ENCODE measurements at places on chromosomes 7 and 10. TPM values are rescaled to one million over a fixed set of nuclear protein-coding genes. Genes with fewer than 3 reads are reported as not detected.
A peak's percentile ranks its signal among the peaks of the same experiment; 100 is the strongest.

DNA sequence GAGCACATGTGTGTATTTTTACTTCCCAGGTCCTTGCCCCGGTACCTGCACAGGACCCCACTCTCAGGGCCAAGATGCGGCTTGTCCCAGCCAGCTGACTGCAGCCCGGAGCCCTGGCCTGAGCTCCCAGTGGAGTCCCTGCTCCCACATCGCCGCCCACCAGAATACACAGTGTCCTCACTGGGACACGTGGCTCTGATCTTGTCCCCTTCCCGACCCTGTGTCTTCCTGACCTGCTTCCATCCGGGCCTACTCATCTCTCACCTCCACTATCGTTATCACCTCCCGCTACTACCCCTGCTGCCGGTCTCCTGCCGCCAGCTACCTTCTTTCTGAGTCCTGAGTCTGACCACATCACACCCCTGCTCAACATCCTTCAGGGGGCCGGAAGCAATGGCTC is 146.3 kb upstream of the CHST15 start:
- no peak for DNase-seq
- H3K27me3 ChIP-seq, result no peaks in the 10 kb centered on the region
- H3K27ac ChIP-seq, result no peak overlapping the region
- no peaks in the 10 kb centered on the region for H3K4me1 ChIP-seq
- no peak overlapping the region for H3K4me3 ChIP-seq

DNA sequence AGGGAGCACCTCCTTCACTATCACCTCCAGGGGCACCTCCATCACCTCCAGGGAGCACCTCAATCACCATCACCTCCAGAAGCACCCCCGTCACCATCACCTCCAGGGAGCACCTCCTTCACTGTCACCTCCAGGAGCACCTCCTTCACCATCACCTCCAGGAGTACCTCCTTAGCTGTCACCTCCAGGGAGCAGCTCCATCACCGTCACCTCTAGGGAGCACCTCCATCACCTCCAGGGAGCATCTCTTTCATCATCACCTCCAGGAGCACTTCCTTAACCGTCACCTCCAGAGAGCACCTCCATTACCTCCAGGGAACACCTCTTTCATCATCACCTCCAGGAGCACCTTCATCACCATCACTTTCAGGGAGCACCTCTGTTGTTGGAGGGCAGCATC is 103.0 kb downstream of the DNAJB6 start:
- DNase-seq, result no peak
- H3K27me3 ChIP-seq, result peaks cover 12% of the 10 kb centered on the region
- peaks cover 3% of the 10 kb centered on the region for H3K4me1 ChIP-seq
- H3K27ac ChIP-seq, result peak overlapping the region; percentile 72
- no peaks in the 10 kb centered on the region for H3K36me3 ChIP-seq
- H3K4me3 ChIP-seq, result peak overlapping the region; percentile 12

DNA sequence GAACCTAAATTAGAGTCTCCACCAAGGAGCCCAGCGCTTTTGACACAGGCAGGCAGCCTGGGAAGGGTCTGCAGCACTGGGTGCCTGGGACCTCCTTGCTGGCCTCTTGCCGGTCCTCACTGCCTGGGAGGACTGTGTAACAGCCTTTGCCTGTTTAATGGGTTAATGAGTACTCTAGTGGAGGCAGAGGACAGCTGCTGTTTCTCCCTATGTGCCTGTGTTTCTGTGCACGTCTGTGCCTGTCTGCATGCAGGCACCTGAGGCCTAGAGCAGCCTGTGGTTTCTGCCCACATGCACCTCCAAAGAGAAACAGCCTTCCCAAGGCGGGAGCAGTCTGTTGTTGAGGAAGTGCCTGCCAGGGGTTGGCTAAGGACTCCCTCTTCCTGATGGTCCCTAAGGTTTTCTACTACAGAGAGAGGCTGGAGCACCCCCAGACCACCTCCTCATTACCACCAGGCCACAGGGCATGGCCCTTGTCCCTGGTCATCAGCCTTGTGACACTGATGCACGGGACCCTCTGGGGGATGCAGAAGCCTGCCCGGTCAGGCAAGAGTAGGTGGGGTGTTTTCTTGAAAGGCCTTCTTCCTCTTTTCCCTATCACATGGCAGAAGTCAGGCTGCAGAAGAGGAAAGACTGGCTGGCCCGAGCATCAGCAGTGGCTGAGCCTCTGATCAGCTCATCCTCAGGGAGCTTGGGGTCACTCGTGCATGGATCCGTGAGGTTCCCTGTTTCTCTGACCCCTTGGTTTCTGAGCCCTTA is 14.2 kb downstream of the SLC29A3 start:
- H3K4me1 ChIP-seq, result no peaks in the 10 kb centered on the region
- DNase-seq, result no peak
- H3K27me3 ChIP-seq, result no peaks in the 10 kb centered on the region
- no peak overlapping the region for H3K27ac ChIP-seq

- DNase-seq, result no peak
- H3K27me3 ChIP-seq, result no peaks in the 10 kb centered on the region
- H3K4me3 ChIP-seq, result no peak overlapping the region
- no peaks in the 10 kb centered on the region for H3K4me1 ChIP-seq
- no peaks in the 10 kb centered on the region for H3K36me3 ChIP-seq
- H3K27ac ChIP-seq, result no peak overlapping the region
Observed at GRCh38 chr7:151806952-151807775, 69.8 kb downstream of the PRKAG2 start.

DNA sequence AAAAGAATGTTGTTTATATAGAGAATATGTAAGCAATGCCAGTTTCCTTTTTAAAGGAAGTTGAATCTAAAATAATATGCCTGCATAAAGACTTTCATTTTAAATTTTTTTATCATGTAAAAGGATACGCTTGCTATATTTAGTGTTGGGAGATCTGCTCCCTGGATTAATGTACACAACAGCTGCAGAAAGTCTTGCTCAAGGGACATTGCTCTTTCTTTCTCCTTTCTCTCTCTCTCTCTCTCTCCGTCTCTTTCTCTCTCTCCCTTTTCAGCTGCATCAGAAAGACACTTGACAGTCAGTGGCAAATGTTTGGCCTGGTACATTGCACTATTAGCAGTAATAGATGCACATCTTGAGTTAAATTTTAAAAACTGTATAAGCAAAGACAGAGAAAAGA is 739 bp downstream of the MYPN start:
- no peaks in the 10 kb centered on the region for H3K4me1 ChIP-seq
- no peak overlapping the region for H3K4me3 ChIP-seq
- DNase-seq, result no peak
- H3K27ac ChIP-seq, result no peak overlapping the region
- H3K36me3 ChIP-seq, result no peaks in the 10 kb centered on the region

GRCh38 chr7:107785926-107786325 is 17.1 kb downstream of the SLC26A3 start:
- no peaks in the 10 kb centered on the region for H3K36me3 ChIP-seq
- peaks cover 20% of the 10 kb centered on the region for H3K4me1 ChIP-seq
- no peak overlapping the region for H3K27ac ChIP-seq
- DNase-seq, result no peak

DNA sequence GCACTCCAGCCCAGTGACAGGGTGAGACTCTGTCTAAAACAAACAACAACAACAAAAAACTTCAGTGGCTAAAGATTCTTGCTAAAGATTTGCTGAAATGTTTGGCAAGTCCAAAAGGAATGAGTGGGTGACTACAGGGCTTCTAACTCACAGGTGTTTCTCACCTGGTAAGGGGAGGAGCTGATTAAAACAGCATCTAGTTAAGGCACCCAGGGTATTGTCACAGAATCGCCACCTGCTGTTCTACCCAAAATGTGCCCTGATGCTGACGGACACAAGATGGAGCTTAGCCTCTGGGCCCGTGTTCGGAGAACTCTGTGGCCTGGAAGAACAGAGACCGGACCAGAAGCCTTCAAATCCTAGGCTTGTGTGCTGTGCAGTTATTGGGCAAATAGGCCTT is 336.0 kb upstream of the GALNT17 start:
- DNase-seq, result no peak
- peaks cover 5% of the 10 kb centered on the region for H3K36me3 ChIP-seq
- no peaks in the 10 kb centered on the region for H3K27me3 ChIP-seq
- H3K27ac ChIP-seq, result no peak overlapping the region

GRCh38 chr7:108189733-108190388 is 59.7 kb upstream of the LAMB4 start:
- no peak overlapping the region for H3K4me3 ChIP-seq
- H3K27ac ChIP-seq, result peak overlapping the region; percentile 47
- peaks cover 13% of the 10 kb centered on the region for H3K4me1 ChIP-seq
- H3K27me3 ChIP-seq, result no peaks in the 10 kb centered on the region
- no peaks in the 10 kb centered on the region for H3K36me3 ChIP-seq

DNA sequence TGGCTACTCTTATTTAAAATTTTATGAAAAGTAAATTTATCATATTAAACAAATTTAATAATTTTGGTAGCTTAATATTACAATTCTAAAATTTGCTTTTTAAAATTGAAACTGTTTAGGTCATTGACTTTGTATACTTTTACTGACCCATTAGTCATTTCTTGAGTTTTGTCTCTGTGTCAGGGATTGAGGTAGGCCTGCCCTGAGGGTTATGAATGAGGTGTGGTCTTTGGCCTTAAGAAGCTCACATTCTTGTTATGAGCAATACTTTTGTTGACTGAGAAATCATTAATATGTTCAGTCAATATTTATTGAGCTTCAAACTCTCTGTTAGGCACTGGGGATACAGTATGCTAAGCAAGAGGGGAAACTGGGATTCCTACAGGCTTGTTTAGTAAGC is 47.0 kb upstream of the RPA3 start:
- DNase-seq, result no peak
- H3K27me3 ChIP-seq, result no peaks in the 10 kb centered on the region
- H3K36me3 ChIP-seq, result no peaks in the 10 kb centered on the region
- peaks cover 42% of the 10 kb centered on the region for H3K4me1 ChIP-seq
- no peak overlapping the region for H3K27ac ChIP-seq
- no peak overlapping the region for H3K4me3 ChIP-seq

A1CF gene
- total RNA-seq, result not detected

RBP4 gene
- not detected for total RNA-seq

MYL10 gene
- total RNA-seq, result not detected

ZNF485 gene
- 3.4 TPM for total RNA-seq

KEL gene
- 0.15 TPM for total RNA-seq

WDFY4 gene
- 0.37 TPM for total RNA-seq
